ENCODE measurements at places on chromosomes 16 and 17.

DNA sequence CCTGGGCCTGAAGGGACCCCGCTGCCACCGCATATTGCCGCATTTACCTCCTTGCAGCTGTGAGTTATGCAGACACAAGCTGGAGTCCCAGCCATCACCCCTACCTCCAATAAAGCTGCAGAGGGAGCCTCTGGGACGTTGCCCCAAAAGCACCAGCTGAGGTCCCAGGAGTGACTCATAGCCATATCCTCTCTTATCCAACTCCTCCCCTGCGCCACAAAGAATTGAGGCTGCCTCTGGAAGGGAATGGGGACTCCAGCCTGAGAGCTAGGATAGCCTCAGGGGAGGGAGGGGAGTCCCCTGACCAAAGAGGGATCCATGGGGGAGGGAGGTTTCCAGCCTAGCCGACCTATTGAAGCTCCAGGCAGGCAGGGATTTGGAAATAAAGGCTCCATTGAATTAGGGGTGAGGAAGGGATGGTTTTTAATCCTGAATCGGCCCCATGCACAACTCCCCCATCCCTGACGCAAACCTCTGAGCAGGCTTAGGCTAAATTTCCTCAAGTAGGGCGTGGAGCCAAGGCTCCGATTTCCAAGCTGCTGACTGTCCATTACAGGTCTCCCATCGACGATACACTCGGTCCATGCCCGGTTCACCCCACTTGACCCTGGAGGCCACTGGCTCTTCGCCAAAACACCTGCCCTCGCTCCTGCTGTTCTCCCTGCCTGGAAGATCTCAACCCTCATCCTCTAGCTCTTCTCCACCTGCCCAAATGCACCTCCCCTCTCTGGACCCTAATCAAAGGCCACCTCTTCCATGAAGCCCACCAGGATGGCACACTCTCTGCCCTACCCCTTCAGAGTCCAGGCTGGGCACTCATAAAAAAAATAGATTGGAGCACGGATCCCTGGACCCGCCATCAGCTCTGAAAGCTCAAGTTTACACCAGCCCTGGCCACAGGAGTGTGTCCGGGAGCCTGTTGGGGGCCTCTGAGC, 27.5 kb downstream of the PIMREG start:
- peak; percentile 65 for DNase-seq

DNA sequence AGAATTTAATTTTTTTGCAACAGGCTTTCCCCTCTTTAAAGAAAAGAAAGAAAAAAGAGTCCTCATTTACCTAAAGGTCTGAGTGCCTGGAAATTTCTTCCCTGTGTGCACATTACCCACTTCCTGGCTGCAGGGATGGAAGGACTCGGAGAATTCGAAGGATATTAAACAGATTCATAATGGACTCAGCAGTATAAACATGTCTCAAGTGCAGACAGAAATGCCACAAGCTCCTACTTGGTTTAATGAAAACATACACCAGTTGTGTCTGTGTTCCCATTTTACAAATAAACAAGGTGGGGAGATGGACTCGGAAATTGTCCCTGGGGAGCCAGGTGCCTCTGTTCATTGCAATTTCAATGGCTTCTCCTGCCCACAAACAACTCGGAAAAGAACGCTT, 47.2 kb downstream of the MEOX1 start:
- no peak for DNase-seq

- peak; percentile 15 for DNase-seq
Observed at GRCh38 chr17:66304304-66305174, 2.1 kb downstream of the PRKCA start.

DNA sequence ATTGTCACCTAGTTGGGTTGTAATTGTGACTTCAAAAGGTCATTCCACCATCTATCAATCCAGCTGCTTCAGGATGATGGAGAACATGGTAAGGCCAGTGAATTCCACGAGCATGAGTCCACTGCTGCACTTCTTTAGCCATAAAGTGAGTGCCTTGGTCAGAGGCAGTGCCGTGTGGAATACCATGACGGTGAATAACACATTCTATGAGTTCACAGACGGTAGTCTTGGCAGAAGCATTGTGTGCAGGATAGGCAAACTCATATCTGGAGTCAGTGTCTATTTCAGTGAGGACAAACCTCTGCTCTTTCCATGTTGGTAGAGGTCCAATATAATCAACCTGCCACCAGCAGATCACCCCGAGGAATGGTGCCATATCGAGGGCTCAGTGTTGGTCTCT, 650.9 kb downstream of the KCNJ2 start:
- DNase-seq: no peak

DNA sequence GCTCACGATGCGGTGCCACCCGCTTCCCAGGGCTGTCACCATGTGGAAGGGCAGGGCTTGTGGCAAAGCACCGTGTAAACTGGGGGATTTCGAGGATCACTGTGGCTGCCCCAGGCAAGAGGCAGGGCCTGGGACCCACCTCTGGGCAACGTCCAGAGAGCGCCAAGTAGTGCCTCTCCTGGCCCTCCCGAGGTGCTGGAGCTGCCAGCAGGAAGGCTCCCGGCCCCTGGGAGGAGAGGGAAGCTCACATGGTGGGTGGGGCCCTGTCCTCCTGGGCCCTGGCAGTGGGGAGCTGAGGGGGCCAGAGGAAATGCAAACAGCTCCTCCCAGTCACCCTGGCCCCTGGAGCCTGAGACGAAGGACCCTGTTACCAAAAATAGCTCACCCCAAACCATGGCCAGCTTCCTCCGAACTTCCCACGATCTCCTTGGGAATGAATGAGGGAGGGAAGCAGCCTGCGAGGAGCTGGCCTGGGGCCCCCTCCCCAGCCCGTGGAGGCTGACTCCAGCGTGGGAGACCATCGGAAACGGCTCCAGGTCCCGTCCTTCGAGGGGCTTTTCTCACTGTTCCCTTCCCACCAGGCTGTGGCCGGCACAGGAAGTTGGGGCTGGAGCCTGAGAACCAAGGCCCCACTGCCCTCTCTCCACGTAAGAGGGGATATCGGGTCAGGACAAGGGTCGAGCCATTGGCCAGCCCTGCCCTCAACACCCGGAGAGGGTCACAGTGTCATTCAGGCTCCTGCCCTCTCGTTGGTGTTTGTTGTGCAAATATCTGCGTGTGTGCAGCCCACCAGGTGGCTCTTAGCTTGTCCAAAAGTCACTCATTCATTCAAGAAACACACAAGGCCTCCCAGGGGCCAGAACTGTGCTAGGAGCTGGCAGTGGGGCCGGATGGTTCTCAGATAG, 17.7 kb downstream of the VASN start:
- DNase-seq: no peak

DNA sequence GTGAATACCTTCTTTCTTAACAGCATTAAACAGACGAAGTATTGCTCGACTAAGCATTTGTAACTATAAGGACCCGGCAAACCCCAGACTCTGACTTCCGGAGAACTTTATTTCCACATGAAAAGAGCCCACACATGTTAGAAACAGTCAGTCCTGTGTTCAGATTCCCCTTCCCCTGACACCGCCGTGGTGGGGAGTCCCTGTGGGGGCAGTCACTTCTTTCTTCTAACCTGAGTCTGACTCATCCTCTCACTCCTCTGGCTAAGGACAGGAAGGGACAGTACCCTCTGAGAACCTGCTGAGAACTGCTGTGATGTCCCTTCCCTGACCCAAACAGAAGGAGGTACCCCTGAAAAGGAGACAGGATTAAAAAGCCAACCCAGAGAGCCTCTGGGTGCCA, 165.1 kb downstream of the XYLT1 start:
- peak; percentile 61 for DNase-seq

GRCh38 chr16:89890200-89890599, 16.8 kb downstream of the TCF25 start:
- DNase-seq: no peak

DNA sequence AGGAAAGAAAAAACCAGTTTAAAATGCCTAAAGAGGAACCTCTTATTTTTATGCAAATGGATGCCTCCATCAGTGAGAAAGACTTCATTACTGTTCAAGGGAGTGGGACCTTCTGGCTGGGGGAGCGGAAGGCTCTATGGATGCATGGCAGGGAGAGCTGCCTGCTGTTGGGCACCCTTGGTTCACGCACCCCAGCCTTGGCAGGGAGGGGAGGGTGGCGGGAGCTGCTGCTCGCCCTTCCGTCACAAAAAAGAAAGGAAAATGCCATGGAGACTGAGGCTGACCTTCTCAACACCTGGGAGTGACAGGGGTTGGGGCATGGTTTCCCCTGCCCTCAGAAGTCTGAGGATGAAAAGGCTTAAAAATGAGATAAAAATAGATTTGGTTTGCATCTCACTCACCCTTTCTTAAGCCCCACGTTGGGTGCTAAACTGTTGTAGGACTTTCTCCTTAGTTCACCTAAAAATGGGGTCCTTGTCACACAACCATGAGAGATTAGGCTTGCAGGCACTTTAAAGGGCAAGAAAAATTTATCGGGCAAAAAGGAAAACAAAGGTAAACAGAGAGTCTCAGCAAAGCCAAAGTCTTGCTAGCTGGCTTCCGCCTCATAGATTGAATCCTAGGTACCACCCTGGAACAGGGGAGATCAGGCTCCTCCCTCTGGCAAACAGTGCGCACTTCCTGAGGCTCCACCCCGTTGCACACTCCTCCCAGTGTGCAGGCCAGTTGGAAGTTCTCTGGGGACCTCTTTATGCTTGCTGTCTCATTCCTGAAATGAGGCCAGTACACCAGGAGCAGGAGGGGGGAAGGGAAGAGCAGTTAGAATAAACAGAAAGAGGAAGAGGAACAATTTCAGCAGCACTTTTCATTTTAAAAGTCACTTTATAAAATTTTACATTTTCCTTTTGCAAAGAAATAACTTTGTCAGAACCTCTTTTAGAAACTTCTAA, 31.6 kb downstream of the PHKB start:
- no peak for DNase-seq

DNA sequence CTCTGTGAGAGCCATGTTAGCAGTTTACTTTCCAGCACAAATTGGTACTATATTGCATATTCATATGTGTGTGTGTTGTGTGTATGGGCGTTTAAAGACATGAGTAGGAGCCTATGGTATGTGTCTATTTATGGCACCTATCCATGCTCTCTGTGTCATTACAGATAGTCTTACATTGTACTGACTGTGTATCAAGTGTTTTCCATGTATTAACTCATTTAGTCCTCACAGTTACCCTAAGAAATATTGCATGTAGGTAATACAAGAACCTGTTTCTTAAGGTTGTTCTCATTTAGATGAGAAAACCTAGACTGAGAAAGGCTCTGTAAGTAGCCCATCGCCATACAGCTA, 1.6 kb downstream of the ALG1 start:
- DNase-seq: no peak

DNA sequence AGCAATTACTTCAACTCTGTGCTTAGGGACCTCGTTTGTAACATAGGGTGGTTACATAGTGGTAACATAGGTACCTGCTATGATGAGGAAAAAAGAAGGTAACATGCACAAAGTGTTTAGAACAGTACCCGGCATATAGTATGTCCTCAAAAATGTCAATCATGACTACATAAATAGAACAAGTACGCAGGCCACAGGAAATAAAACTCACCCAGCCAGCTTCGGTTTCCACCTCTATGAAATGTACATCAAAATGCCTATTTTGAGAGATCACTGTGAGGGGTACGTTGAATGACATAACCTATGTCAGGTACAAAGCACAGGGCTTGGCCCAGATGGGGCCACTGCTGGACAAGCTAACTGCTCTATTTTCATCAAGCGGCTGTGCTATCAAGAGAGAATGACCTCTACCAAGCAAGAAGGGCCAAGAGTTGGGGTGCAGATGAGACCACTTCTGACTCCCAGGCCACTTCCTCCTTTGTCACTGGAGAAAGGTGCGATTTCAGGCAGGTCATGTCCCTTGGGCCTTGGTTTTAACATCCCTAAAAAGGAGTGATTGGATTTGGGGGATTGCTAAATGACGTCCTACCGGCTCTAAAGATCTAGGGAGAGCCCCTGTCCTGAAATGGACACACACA, 45.4 kb downstream of the WSB1 start:
- no peak for DNase-seq

DNA sequence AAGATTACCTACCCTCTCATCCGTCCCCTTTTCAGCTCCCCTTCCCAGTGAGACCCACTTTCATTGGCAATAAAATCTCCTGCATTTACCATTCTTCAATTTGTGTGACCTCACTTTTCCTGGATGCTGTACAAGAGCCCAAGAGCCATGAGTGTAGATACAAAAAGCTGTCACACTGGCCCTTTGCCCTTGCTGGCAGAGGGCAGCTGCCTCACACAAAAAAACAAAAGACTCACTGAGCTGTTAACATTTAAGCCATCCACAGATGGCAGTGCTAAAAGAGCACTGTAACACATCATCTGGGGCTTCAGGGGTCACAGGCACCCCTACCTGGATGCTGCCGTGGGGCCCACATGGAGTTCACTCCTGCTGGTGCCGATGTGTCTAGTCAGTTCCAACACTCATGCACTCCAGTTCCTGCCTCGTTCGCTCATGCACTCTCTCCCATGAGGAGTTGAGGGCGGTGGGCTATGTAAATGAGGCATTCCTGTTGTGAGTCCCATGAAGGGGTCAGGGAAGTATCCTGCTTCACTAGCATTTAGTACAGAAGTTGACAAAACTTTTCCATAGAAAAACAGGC, 123.1 kb downstream of the CA10 start:
- no peak for DNase-seq

GRCh38 chr17:46917516-46917915, 5.4 kb upstream of the GOSR2 start:
- DNase-seq: no peak

DNA sequence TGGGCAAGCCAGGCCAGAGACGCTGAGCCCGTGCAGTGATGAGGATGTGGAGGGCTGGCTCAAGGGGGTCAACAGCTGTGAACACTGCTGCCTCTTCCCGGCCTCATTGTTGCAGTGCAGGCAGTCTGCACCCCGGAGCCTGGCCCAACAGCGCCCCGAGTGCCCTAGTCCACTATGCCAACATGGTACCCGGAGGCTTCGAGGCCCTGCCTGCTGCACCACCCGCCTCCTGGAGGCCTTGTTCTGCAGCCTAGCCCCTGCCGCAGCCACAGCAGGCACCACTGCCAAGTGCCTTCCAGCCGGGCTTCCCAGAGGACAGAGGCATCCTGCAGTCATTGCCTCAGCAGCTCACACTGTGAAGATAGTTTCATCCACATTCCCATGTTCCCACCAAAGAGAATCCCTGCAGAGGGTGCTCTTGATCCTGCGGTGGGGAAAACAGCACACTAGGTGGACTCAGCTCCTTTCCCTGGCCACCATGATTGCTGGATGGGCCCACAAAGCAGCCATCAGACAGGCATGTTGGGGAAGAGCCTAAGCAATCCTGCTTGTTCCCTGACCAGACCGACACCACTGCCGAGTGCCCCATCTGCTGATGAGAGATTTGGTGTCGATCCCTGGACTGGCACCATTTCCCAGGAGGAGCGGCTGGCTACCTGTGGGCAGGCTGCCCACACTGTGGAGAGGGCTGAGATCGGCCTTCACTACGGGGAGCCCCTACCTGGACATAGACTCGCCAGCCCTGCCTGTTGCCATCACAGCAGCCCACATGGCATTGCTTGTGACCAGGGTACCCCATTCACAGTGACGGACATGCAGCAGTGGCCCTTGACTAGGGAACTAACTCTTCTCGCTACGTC, 44.9 kb downstream of the USP22 start:
- DNase-seq: no peak

All from COLO829 (cell line).